Mucosa of descending colon (tissue), 3 donors: ENCODE measurements at places on chromosomes 16 and 17. TPM values are rescaled to one million over a fixed set of nuclear protein-coding genes. Genes with fewer than 3 reads are reported as not detected.

DNA sequence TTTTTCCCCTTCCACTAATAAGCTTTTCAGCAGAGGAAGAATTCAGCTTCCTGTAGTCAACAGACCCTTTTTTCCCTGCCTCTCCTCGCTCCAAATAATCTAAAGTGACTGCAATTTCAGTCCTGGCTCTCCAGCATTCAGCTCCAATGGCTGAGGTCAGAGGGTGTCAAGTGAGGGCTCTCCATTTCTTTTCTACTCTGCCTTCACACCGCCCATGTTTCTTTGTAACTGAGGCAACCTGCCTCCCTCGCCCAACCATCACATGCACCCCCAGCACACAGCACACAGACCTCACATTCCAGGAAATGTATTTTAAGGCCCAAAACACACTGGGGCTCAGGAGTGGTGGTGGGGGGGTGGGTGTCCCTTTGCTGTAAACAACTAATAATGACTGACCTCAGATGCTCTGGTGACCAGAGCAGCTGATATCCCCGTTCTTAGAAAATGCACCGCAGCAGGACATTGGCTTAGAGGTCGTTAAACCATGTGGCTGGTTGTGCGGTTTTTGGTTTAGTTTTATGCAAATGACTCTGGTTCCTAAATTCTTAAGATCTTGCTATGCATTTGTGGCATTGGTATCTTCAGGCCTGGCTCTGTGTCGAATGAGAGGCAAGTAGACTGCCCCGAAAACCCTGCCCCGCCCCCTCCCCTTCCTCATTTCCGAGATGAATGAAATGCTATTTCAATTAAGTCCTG is 203.6 kb downstream of the ZFHX3 start:
- DNase-seq, result no peak

DNA sequence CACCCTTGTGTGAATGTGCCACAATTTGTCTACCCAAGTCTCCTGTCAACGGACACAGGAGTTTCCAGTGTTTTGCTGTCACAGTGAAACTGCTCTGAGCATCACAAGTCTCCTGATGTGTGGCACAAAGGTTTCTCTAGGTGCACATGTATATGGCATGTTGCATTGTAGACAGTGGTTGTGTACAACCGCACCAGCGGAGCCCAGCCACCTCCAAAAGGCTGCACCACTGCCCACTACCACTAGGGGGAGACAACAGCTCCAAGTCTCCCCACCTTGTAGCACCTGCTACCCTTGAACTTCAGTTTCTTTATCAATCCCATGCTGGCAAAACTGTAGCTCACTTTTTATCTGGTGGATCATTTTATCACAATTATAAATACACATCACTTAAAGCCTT is 95.5 kb upstream of the ZNF469 start:
- no peak for DNase-seq

Gene CORO6
- 21.3 TPM for total RNA-seq

Gene TERB1
- 0.28 TPM for total RNA-seq

DNA sequence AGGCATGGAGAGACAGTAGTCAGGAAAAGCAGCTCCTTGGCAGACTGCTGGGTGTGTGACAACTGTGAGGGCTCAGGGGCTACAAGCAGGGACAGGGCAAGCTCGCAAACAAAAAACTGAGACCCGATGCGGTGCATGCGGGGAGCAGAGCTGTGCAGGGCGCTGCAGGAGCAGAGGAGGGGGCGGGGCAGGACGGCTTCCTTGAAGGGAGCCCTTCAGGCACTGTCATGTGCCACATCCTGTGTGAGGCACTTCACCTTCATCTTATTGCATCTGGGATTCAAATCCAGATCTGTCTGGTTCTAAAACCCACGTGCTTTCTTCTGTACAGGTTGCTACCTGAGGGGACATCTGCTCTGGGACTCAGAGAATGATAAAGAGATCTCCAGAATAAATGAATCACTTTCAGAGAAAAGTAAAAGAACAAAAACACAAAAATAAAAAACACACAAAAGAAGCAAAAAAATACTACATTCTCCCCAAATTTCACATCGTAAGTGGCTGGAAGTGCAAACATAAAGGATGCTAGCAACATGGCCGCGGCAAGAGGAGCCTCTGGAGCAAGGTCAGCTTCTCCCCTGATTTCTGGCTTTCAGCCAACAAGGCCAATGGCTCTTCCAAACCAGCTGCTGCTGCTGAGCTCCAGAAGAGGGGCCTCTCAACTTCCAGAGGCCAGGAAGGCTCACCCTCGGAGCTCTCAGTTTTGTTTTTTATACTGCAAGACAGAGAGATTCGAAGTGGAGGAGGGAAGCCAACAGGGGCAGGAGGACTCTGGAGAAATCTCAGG is 14.2 kb downstream of the LYRM9 start:
- DNase-seq, result no peak

- no peak for DNase-seq
Measured at GRCh38 chr17:41284546-41284945, 9.0 kb downstream of the KRTAP9-7 start.

DNA sequence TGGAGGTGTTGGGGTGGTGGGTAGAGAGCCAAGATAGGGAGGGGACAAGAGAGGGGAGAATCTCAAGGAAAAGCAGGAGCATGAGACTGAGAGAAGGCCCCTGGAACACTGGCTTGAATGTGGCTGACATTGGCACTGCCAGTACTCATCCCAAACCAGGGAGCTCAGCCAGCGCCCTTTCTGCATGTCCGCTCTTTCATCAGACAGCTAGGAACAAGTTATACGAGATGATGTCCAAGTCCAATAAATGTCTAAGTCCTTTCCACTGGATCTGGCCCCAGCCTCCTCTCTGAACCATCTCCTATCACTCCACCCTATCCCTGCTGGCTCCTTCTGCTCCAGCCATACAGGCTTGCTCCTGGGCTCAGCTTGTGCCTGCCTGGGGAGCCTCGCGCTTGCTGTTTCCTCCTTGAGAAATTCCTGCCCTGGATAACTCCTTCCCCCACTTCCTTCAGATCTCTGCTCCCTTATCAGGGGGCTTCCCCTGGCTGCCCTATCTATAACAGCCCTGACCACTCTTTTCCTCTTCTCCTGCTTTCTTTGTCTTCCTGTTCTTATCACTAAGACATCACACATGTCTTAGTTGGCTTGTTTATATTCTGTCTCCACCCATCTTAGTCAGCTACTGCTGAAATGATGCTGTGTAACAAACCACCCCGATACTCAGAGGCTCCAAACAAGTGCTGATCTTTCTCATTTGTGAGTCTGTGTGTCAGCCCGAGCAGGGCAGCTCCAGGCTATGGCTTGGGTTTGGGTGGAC is 37.1 kb upstream of the MEOX1 start:
- no peak for DNase-seq

- DNase-seq, result no peak
Measured at GRCh38 chr16:23524886-23525285, 14.6 kb upstream of the GGA2 start.
